CMK (cell line): ENCODE measurements at places on chromosomes 11 and 22.

- DNase-seq, result no peak
Observed at GRCh38 chr22:28222571-28222970, 303.5 kb upstream of the PITPNB start.

DNA sequence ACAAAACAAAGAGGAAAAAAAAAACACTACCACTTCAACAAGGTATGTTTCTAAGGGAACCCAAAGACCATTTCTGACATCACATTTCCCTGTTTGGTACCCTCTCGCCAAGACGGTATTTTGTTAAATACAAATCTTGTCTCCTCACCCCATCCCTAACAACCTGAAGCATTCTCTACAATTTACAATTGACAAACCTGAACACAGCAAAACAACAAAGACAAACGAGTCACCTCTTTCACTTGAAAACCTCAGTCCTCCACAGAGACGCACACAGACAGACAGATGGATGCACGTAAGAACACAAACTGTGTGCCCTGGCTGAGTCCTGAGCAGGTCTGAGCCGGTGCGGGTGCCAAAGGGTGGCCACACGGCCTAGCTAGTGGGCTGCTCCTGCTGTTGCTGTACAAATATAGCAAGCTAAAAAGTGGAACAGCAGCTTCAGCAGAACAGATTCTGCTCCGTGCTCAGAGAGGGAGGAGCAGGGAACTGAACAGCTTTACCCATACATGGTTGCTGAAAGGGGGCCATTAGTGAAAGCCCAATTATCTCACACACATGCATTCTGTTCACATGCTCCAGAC, 28.5 kb downstream of the CELF1 start:
- no peak for DNase-seq

DNA sequence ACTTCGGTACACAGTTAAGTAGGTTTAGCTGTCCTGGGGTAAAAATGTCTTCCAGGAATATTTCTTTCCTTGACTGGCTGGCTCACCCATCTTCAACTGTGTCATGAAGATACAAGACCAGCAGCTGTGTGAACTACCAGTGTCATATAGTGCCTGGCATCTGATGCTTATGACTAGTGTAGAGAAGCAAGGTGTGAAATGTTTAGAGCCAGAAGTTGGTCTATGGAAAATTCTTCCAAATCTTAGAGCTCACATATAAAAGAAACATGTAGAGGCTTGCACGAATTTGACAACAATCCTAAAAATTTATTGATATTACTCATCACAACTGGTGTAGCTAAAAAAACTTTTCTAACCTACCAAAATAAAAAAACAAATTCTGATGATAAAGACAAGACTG, 54.4 kb downstream of the ARL14EP start:
- DNase-seq, result no peak

GRCh38 chr11:123429336-123429735, 733 bp upstream of the GRAMD1B start:
- DNase-seq, result no peak

DNA sequence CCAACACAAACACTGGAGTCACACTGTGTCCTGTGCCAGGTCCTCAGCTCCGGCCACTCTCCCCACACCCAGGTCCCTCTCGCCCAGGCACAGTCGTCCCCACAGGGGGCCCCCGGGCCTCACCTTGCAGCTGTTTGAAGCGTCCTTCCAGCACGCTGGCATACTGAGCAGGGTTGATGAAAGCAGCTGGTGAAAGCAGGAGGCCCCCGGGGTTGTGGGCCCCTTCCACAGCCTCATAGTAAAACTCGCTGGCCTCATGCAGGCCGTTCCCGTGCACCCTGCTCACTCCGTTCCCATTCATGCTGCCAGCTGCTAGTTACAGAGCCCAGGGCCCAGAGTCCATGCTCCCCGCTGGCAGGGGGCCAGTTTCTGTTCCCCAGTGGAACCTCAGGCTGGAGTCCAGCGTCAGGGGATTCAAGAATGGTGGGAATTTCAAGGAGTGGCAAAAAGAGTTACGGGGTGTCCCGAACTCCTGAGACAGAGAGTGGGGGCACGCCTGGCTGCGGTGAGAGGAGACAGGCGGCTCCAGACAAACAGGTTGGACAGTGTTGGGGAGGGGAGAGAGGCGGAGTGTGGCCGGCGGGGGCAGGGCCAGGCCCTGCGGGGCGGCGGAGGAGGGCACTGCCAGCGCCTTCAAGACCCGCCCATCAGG, 10.6 kb downstream of the SPTBN2 start:
- no peak for DNase-seq

- DNase-seq, result no peak
Observed at GRCh38 chr11:14413307-14414069, 54.5 kb upstream of the RRAS2 start.

- DNase-seq, result no peak
Observed at GRCh38 chr11:10325277-10326011, 20.6 kb downstream of the ADM start.

GRCh38 chr11:107268977-107269376, 188.6 kb downstream of the CWF19L2 start:
- no peak for DNase-seq

DNA sequence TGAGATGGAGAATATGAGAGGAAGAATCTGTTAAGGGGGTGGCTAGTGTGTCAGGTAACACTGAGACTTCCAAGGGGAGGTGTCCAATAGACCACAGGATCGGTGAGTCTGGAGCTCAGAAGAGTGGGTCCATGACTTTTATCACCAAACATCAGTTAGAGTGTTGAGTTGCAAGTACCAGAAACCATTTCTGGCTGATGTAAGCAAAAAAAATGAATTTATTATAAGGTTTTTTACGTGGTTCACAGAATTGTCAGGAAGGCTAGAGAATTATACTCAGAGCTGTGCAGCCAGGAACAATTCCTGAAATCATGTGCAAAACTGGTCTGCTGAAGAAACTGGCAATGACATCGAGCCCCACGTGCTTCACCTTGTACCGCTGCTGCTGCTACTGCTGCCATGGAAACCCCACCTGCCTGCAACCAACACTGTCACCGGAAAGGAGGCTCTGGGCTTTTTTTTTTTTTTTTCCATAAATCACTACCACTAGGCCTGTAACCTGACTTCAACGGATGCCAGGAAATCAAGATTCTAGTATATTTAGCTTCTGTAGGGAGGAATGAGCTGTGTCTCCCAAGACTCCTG, 16.6 kb upstream of the STK33 start:
- DNase-seq, result no peak

DNA sequence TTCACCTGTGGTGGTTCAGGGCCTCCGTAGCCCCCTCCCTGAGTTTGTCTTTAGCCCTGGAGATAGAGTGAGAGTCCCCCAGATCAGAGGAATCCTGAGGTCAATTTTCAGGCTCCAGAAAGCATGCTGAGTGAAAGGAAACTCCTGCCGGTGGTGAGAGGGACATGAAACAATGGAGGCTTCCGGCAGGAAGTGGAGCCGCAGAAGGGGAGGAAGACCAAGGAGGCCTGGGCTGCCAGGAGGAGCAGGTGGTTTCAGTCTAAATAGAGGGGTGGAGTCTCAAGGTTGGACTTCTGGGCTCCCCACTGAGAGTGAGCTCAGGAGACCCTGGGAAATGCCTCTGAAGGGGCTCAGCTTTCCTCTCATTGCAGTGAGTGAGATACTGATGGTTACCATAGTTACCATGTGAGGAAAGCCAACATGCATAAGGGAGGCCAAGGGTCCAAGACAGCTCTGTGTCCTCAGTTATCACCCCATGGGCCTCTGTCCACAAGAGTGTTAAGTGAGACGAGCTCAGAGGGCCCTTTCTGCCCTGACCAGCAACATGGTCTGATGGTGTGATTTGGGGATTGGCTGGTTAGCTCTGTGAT, 10.7 kb downstream of the SLCO2B1 start:
- no peak for DNase-seq

DNA sequence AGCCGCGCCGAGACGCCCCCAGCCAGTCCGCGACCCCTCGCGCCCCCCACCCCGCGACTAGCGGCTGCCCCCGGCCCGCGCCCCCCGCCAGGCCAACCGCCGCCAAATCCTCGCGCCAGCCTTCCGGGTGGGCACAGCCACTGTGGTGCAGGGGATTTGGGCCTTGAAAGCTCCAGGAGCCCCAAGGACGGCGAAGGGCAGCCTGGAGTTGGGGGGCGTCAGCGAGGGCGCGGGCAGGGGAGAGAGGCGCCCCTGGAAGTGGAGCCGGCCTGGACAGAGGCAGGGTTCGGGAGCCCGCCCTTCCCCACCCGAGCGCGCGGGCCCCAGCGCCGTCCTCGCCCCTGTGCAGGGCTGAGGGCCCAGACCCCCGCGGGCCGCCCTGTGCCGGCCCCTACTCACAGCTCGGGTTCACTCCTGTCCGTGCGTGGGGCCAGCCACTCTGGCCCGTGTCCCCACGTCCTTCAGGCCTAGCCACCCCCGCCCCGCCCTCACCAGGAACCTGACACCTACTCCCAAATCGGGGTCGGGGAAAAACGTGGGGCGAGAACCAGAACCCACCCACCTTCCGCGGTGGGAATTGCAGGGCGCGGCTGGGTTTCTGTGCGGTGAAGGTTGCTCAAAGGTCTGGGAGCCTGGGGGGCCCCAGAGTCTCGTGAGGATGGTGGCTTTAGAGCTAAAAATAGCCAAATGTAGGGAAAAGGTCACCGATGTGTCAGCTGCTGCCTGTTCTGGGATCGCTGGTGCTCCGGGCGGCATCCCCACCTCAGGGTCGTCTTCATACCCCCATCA, at the start of gene CPT1B:
CPT1B (minus strand) TSS at position 441 of the 789 bp plus-strand sequence. CDS start 512 bp downstream, outside the sequence.
- DNase-seq, result no peak

- DNase-seq, result no peak
Observed at GRCh38 chr22:19959587-19960490, 18.2 kb upstream of the TXNRD2 start.

DNA sequence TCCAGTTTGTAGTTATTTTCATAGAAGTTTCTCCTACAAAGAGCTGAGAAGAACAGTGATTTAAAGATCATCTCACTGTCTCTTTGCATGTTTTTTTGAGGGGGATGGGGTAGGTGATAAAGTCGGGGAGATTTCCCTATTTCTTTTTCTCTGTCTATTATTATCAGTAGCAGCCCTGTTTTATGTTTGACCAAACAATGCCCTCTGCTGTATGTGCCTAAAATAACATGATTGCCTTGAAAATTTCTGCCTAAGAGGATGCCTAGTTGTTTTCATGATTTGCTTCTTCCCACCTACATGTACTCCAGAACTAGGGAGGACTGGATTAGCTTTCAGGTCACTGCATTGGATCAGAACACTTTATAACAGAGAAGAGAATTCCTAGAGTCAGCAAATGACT, 1330.2 kb downstream of the LRRC4C start:
- no peak for DNase-seq

DNA sequence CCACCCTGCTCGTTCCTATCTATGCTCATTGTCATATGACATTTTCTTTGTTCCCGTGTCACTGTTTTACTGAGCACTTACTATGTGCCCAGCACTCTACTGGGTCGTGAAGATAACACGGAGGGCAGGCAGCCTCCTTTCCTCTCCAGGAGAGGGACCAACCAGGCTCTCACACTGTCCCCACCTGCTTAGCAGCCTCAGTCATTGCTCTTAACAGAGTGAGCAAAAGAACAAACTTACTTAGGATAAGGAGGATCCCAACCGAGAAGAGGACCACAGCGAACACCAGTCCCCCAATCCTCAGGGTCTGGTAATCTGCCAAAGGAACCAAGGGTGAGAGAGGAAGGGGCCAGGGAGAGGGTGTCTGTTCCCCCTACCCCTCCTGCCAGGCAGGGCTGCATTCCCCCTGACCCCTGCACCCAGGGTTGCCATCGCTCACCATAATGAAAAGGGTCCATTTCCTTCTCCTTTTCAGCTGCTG, 17.0 kb upstream of the FXYD2 start:
- no peak for DNase-seq

DNA sequence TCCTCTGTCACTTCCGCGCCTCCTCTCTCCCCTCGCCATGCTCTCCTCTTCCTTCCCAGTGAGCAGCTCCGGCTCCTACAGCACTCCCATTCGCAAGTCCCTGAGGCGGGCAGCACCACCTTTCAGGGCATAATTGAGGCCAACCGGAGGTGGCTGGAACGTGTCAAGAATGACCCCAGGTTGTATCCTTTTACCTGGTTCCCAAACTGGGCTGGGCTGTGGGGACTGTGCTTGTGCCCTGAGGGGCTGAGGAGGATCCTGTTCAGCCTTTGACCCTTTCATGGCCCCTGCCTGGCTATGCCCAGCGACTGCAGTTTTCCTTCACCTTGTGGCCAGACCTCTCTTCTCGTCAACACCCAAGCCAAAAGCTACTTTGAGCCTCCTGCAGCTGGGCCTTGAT, 84.1 kb downstream of the CEP164 start:
- no peak for DNase-seq

DNA sequence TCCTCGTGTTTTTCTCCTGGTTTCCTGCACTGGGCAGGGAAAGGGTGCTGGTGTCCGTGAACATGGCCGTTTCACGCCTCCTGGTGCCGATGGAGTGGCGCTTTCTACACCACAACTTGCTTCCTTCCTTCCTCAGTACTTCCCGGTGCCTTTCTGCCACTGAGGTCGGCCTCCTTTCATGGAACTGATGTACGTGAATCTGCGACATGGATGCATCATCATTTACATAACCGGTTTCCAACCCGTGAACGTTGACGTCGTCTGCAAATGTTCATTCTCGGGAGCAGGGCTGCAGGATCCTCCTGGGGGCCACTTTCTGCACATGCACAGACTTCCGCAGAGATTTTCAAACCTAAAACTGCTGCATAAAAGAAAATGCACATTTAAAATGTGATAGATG, 474.4 kb downstream of the BRD1 start:
- no peak for DNase-seq

GRCh38 chr11:15204711-15205110, 90.0 kb downstream of the INSC start:
- DNase-seq, result no peak

GRCh38 chr11:27886857-27887256, 186.6 kb upstream of the BDNF start:
- DNase-seq, result no peak
